ENCODE measurements at places on chromosomes 12 and 14.

DNA sequence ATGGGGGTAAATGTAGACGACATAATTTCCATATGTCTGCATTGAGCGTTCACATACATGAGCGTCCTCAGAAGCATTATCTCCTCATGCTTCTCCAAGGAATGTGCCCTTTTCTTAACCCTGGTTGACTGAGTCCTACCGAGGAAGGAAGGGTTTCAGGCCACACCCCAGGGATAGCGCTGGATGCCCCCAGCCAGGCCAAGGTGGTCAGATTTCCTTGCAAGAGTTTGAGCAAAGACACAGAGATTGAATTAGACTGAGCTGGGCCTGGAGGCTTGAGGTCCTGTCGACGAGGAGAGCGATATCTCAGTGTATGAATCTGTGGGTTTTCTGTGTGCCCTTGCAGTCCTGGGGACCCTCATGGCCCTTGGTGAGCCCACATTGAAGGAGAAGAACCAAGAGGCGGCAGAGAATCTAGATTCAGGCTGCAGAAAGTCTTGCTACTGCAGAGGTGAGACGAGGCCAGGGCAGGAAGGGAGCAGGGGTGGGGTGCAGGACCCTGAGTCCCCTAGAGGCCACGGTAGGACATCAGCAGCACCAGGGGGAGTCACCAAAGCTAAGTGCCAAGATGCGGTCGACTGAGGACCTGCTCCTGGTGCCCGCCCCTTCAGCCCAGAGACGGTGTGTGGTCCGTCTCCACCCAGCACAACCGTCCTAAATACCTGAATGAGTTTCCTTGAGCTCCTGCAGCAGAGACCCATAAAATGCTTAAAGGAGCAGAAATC, 94.7 kb upstream of the DIO3 start:
- DNase-seq: no peak

- DNase-seq: no peak
Observed at GRCh38 chr12:12561371-12562015, 1.2 kb downstream of the DUSP16 start.

GRCh38 chr12:57431654-57432188, 878 bp upstream of the R3HDM2 start:
- DNase-seq: no peak

DNA sequence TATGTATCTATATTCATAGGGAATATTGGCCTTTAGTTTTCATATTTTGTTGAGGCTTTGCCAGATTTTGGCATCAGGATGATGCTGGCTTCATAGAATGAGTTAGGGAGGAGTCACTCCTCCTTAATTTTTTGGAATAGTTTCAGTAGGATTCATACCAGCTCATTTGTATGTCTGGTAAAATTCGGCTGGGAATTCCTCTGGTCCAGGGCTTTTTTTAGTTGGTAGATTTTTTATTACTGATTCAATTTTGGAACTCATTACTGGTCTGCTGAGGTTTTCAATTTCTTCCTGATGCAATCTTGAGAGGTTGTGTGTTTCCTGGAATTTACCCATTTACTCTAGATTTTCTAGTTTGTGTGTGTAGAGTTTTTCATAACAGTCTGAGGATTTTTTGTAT, 175.2 kb downstream of the EPS8 start:
- DNase-seq: no peak

DNA sequence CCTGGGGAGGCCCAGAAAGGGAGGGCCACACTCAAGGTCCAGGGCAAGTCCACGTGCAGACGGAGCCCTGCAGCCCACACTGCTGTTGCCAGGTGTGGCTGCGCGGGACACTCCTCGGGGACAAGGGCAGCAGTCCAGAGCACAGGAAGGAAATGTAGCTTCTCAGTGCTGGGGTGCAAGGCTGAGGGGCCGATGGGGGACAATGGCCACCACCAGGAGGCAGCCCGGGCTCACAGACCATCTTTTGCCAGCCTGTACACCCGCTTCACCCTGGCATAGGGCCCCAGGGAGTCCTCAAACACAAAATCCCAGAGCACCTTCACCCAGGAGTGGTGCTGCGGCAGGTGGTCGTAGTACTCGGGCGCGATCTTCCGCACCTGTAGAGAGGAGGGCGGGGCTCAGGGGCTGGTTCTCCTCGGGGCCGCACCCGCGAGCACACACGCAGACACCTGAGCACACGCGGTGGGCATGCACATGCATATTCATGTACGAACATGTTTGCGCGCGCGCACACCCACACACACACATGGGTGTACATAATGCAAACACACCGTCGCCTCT, 12.8 kb downstream of the DEGS2 start:
- no peak for DNase-seq

DNA sequence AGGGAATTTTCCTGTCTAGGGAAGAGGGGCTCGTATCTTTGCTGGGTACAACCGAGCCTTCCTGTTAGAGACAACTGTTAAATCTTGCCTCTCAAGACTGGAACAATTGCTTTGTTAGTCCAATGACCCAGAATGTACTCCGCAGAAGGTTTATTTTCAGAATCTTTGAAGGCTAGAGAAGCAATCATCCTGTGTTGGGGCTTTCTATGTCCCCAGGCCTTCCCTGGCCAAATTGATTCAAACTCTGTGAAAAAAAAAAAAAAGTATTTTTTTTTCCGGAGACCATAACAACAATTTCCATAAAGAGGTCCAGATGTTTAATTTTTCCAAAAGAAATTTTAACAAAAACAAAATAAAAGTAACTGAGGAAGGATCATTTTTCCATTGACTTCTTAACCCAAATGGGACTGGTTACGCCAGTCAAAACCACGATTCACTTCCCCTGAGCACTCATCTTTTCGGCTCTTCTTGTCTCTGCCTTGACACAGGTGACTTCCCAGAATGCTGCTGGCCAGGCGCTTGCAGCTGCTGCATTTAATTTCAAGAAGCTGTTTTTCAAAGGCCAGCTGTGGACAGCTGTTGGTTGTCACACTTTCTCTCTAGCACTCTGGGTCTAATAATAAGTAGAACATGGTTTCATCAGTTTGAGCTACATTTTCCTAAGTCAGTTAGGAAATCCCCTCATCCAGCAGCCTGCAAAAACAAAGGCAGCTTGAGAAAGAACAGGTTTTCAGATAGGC, 81.6 kb upstream of the MANSC4 start:
- no peak for DNase-seq

GRCh38 chr12:112159146-112159541, 33.8 kb downstream of the TRAFD1 start:
- DNase-seq: no peak

DNA sequence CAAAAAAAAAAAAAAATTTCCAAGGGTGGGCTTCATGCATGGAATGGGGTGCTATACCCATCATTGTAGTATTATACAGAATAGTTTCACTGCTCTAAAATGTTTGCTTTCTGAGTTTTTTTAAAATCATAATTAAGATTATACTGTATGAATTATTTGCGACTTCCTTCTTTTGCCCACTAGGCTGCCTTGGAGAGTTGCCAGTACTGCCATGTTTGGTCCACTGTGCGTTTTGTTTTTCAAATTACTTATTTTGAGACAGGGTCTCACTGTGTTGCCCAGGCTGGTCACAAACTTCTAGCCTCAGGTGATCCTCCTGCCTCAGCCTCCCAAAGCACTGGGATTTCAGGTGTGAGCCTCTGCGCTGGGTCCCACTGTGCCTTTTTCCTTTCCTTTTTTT, 19.9 kb downstream of the PLBD2 start:
- DNase-seq: no peak

DNA sequence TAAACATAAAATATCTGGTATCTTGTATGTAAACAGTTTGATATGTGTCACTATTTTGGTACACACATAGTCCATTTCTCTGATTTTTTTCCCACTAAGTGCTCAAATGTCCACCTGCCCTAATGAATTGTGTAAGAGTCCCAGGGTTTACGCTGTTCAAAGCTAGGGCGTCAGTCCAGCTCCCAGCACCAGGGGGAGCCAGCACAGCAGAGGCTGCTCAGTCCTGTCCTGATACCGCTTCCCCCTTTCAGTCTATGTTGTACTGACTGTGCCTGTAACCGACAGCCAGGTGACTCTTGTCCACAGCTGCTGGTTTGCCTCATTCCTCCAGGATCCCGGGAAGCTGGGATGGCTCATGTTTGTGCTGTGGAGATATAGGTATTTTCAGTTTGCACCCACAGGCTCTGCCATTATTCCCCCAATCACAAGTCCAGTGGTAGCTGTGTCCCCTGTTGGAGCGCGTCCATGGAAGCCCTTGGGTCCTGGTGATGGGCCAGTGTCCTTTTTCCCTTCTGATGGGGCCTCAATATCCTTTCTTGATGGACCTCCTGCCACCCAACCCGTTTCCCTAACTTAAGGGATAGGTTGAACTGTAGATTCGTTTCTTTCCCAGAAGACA, 242.0 kb downstream of the NEDD1 start:
- DNase-seq: peak; percentile 42

GRCh38 chr12:15276088-15276698, 46.1 kb upstream of the PTPRO start:
- peak; percentile 71 for DNase-seq

DNA sequence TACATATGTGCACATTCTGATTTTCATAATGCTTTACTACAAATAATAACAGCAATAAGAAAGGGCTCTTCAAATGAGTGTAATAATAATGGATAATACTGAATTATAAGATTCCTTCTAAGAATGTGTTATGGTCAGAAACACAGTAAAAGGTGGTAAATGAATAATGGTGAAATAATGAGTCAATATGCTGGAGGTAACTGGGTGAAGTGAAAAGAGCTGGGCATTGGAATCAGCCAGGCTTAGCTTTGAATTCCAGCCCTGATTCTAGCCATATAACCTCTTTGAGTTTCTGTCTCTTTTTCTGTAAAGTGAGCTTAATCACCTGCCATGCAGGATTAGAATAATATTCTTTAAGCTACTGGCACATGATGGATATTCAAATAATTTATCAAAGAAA, 39.1 kb downstream of the PLEKHA5 start:
- no peak for DNase-seq

GRCh38 chr12:39070775-39071174, 165.4 kb upstream of the CPNE8 start:
- DNase-seq: no peak

DNA sequence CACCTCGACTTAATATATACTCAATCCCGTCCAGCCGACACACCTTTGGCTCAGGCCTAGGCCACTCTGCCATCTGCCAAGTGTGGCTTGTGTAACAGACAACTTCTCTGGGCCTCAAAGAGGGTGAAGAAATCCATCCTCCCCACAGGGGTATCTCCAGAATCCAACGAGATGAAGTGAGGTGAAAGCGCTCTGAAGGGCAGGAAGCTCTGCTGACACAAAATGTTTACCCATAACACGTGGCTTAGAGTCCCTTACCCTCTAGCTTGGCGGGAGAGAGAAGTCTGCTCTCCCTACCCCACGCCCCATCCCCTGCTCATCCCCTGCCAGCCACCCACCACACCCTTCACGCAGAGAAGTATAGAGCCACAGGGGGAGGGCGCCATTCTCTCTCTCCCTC, 13.0 kb downstream of the ZBTB39 start:
- no peak for DNase-seq

DNA sequence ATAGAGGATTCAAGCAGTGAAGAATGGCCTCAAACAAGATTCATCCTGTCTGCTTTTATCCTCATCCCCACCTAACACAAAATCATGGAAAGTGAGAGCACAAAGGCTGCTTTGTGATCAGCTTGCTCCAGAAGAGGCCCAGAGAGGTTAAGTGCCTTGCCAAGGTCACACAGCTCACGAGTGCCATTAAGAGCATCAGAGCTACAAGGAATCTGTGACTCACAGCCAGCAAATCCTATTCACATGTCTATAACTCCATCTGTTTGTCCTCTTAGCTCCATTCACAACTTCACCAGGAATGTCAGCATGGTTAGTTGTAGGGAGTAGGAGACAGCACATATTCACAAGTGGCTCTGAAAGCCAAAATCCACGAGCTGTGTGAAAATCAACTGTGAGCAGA, 79.8 kb downstream of the TTC9 start:
- peak; percentile 56 for DNase-seq

- no peak for DNase-seq
Observed at GRCh38 chr14:72419226-72419775, 474.6 kb downstream of the DPF3 start.

- DNase-seq: no peak
Observed at GRCh38 chr14:35050652-35051051, 4.6 kb downstream of the FAM177A1 start.

DNA sequence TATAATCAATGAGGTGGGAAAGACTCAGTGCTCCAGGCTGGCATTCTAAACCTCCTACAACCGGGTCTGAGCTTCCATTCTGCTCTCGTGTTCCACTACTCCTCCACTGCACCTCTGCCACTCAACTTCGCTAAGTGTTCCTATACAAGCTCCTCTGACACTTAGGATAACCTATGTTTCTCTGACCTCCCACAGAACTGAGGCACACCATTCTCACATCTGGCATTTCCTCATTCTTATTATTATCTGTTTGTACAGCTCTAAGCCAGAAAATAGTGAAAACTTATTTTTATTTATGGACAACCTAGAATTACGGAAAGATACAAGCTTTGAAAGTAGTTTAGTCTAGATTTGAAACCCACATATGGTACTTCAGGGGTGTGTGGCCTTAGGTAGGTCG, 127.0 kb downstream of the MED13L start:
- no peak for DNase-seq

- DNase-seq: no peak
Observed at GRCh38 chr12:18992336-18992735, 137.2 kb upstream of the PLEKHA5 start.

GRCh38 chr12:5441497-5442236, 9.8 kb downstream of the NTF3 start:
- DNase-seq: no peak

GRCh38 chr12:6950811-6951540, at the start of gene PTPN6:
Gene PTPN6, plus strand, starts transcription at chr12:6951356. Its CDS starts 157 bp downstream, at chr12:6951513.
- DNase-seq: no peak

DNA sequence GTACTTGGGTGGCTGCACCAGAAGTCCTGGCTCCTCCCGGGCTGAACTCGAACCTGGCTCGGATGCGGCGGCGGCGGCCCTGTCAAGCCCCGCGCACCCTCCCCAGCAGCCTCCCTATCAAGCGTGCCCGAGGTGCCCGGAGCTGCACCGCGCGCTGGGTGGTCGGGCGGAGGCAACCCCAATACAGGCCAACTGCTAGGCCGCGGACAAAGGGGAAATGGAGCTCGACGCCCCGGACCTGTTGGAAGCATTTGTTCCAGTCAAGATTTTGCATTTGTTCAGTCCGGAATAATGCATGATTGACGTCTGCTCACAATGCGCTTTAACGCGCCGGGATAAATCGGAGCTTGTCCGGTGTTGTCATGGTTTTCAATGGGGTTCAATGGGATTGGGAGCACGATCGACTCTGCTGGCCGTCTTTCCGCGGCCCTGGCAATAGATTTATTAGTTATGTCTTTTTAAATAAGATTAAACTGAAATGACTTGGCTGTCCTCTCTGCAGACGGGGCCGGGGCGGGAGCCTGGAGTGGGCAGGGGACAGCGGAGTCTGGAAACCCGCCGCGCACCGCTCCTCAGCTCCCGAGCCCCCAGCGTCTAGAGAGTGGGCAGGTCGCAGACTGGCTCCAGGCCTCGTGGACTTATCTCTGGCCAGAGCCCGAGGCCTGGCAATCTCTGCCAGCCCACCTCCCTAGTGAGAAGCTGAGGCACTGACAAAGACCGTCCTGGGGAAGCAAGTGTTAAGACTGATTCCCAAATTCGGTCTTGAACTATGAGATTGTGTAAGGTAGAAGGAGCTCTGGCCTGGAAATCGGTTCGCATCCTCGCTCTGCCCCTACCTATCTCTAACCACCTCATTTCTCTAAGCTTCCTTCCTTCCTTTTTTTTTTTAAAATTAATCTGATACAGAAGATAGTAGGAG, 1.7 kb upstream of the NKX2-8 start:
- DNase-seq: no peak

All from COLO829 (cell line).